ENCODE measurements at places on chromosomes 5 and 9. TPM values are rescaled to one million over a fixed set of nuclear protein-coding genes. Genes with fewer than 3 reads are reported as not detected.

Gene DMRT3
- total RNA-seq: under 0.01 TPM

Gene LCN9
- not detected for total RNA-seq

Gene INIP
- 11.5 TPM for total RNA-seq

Gene KCNIP1
- total RNA-seq: 4.2 TPM

Gene EQTN
- total RNA-seq: not detected

Gene KCTD16
- under 0.01 TPM for total RNA-seq

Gene PKN3
- total RNA-seq: 2.1 TPM

Gene SERF1A
- 15.7 TPM for total RNA-seq

Data from skeletal muscle tissue (tissue), 5 donors.